ENCODE measurements at places on chromosomes 7 and 10.
A peak's percentile ranks its signal among the peaks of the same experiment; 100 is the strongest.

GRCh38 chr10:90227786-90228185 is 526.4 kb downstream of the KIF20B start:
- DNase-seq, result no peak

DNA sequence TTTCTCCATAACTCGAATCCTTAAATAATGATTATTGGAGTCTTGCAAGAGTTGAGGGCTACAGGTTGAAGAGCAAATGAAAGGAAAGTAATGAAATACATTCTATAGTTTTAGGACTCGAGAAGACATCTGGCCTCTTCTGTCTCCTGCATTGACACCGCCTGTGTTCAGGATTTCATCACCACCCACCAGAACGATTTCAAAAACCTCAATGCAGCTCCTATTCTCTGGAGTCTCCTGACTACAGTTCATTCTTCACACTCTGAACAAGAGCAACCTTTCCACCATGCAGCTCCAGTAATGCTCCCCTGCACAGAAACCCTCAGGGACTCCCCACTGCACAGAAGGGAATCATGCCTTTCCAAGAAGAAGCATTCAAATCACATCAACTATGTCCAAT is 5.5 kb downstream of the IL15RA start:
- no peak for DNase-seq

GRCh38 chr7:155119801-155120382 is 49.8 kb downstream of the HTR5A start:
- DNase-seq, result no peak

- no peak for DNase-seq
These were observed 125.6 kb downstream of the SEMA3A start for GRCh38 chr7:84069033-84069432.

GRCh38 chr10:61160253-61160652 is 216.3 kb upstream of the RHOBTB1 start:
- DNase-seq, result no peak

DNA sequence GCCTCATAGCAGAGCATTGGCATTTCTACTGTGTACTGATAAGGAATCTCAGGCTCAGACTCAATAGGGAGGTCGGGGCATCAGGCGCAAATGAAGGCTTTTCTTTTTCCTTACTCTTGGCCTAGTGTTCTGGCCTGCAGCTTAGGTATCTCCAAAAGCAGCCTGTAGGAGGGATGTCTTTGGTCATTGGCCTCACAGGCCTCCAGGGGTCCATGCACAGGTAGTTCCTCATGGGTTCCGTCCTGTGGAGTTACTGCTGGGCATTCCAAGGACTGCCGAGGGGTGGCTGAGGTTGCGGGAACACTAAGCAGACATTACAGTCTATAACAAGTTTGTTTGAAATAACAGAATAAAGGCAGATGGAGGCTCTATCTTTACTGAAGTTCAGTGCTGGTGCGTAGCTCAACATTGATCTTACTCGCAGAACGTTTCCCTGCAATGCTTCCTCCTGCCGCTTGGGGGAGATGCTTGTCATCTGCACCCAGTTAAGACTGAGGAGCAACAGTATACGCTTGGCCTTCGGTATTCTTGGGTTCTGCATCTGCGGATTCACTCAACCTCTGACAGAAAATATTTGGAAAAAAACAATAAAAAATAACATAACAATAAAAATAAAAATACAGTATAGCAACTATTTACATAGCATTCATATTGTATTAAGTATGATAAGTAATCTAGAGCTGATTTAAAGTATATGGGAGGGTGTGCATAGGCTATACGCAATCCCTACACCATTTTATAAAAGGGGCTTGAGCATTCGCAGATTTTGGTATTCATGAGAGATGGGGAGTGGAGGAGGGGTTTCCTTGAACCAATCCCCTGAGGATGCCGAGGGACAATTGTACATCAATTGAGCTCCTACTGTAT is 58.9 kb downstream of the SH2D4B start:
- no peak for DNase-seq

GRCh38 chr10:93629647-93630305 is 17.4 kb downstream of the PDE6C start:
- no peak for DNase-seq

DNA sequence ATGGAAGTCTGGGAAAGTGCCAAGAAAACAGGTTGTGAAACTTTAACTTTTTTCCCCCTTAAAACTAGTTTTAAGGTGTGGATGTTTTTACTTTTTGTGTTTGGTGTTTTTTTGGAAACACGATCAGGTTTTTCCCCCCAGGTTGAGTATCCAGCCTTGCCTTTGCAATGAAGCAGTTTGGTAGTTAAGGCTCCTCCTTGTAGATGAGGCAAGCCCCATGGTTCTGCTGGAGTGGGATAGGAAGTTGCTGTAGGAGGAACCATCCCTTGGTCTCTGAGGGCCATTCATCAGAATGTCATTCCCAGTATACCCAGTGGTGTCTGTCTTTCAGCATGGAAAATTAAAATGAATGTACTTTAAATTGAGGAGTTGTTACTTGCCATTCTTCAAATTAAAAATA is 2.7 kb downstream of the CUL1 start:
- DNase-seq, result no peak

GRCh38 chr7:118104812-118105441 is 79.0 kb upstream of the LSM8 start:
- no peak for DNase-seq

GRCh38 chr10:48363617-48364355 is 57.3 kb downstream of the MAPK8 start:
- DNase-seq, result peak; percentile 46

DNA sequence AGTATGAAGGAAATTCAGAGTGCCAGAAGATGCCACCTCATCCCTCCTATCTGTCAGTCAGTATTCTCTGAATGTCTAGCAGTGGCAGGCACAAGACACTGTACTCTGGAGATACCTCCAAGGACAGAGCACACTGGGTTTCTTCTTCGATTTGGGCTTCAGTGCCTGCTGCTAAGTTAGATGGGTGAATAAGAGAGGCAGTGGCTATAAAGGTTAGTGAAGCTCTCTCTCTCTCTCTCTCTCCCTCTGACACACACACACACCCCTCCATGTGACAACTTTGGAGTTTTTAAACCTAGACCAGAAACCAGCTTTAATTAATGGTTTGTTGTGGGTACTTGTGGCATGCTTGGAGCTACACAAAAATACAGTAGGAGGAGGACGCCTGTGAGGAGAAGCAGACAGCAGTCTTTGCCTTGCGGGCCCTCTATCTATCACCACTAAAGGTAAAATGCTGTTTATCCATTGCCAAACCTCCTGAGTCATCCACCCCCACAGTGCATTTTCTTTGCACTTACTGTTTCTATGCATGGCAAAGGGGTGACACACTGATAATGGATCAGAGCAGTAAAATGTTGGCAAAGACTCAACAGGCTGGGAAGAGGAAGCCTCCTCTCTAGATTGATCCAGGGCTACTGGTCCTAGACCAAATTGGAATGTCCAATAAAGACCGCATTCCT is 102.5 kb downstream of the TRIL start:
- DNase-seq, result no peak

DNA sequence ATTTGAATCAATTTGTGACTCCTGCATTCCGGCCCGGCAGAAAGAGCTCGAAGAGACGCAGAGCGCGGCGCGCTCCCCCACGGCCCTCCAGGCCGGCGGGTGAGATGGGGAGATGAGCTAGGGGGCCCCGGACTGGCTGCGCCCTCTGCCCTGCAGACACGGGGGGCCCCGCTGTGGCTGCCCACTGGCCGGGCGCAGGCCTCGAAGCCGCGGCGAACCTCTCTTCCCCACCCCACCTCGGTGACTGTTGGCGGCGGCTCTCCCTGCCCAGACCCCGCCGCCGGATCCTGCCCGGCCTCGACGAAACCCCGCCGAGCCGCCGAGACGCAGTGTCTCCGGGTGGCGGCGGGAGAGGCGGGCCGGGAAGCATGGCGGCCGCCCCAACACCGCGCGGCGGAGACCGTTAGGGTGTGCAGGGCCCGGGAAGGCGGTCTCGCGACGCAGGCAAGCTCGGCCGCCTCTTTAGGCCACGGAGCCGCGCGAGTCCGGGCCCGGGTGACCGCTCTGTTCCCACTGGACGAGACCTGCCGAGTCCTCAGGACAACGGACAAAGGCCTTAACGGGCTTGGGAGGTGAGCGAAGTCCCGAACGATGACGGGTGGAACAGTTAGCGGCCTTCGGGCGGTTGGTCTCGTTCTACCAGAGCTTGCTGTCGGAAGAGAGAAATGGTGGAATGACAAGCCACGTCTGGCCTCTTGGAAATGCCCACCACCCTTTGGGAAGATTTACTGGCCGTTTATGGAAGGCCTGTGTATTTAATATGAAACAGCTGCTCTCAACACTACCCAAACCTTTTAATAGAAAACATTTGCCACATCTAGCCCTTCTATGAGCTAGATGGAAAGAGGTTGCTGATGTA is 24.3 kb downstream of the NUP42 start:
- no peak for DNase-seq

DNA sequence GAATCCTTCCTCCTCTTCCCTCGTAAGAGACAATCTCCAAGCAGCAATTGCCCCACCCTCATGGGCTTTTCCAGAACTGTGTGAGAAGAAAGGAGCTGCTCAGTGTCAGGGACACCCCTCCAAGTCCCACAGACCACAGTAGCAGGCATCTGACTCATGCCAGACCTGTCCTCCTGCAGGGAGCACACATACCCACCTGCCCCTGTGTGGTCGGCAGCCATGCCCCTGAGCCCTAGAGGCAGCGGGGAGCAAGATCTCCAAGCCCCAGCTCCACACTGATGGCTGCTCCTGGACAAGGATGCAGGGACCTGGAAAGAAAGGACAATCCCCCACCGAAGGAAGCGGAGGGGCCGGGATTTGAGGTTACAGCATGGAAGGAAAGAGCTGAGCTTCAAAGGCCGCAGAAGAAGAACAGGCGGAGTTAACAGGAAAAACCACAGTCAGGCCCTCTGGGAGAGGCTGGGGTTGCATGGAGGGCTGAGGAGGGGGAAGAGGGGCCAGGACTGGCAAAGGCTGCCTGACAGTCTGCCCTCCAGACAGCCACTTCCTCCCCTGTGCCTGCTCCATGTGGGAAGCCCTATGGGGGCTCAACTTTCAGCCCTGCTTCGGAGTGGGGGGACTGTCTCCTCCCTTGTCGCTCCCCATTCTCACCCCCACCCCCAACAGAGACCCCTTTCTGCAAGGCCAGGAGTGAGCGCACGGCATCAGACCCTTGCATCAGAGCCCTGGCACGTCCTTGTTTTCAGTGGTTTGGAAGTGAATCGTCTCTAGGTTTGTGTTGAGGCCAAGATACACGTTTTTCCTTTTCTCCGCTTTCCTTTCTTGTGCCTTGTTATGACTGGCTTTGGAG is 46.8 kb downstream of the ASB13 start:
- DNase-seq, result no peak

GRCh38 chr10:119597405-119598186 is 832 bp upstream of the TIAL1 start:
- no peak for DNase-seq

DNA sequence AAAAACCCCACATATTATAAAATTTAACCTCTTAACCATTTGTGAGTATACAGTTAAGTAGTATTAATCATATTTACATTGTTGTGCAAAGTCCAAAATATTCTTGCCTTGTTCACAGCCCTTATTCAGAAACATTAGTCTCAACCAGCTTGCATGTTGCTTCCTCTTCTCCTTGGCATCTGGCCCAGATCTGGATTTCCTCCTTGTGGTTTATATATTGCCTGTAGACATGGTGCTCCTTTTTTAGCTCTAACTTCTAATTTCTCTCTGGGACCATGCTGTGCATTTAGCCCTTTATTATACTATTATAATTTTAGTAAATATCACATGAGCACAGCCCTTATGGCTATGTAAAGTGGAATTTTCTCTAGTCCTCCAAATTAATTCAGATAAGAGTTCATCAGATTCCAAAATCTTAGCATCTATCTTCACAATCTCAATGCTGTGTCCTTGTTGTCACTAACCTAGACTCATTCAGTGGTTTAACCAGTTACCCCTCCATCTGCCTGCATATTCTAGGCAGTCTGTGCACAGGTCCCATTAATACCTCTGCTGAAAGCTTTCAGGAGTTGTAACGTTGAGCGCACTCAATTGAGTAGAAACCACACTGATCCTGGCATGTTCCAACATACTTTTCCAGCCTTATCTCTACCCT is 7.9 kb downstream of the CPED1 start:
- DNase-seq, result no peak

- DNase-seq, result no peak
These were observed 23.5 kb downstream of the WNT16 start for GRCh38 chr7:121352323-121352722.

GRCh38 chr7:131143869-131144268 is 183.8 kb upstream of the MKLN1 start:
- no peak for DNase-seq

GRCh38 chr10:124364674-124365073 is 54.0 kb downstream of the OAT start:
- DNase-seq, result no peak

GRCh38 chr10:101065481-101066145 is 3.8 kb downstream of the KAZALD1 start:
- no peak for DNase-seq

DNA sequence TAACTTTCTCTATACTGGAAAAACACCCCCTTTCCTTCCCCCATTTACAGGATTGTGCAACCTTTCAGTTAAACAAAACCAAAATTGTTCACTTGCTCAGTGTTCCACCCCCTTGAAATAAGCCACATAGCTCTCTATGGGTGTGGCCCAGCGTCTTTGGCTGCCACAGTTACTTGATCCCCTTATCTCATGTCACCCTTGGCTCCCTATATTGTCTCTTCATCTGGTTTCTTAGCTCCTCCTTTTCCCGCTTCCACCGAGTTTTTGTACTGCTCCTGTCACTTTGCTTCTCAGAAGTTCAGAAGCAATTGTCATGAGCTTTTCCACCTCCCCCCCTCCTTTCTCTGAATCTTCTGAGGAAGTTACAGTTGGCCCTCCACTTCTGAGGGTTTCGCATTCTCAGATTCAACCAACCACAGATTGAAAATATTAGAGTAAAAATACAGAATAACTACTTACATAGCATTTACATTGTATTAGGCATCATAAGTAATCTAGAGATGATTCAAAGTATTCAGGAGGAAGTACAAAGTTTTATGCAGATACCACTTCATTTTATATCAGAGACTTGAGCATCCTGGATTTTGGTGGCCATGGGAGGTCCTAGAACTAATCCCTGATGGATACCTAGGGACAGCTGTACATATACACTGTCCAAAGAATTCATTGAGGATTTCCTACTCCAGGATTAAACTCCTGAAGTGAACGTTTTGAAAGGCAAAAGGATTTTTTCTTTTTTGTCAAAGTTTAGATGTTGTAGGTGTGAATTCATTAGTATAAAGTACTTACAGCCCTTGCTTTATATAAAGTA is 60.4 kb downstream of the ADD3 start:
- no peak for DNase-seq

DNA sequence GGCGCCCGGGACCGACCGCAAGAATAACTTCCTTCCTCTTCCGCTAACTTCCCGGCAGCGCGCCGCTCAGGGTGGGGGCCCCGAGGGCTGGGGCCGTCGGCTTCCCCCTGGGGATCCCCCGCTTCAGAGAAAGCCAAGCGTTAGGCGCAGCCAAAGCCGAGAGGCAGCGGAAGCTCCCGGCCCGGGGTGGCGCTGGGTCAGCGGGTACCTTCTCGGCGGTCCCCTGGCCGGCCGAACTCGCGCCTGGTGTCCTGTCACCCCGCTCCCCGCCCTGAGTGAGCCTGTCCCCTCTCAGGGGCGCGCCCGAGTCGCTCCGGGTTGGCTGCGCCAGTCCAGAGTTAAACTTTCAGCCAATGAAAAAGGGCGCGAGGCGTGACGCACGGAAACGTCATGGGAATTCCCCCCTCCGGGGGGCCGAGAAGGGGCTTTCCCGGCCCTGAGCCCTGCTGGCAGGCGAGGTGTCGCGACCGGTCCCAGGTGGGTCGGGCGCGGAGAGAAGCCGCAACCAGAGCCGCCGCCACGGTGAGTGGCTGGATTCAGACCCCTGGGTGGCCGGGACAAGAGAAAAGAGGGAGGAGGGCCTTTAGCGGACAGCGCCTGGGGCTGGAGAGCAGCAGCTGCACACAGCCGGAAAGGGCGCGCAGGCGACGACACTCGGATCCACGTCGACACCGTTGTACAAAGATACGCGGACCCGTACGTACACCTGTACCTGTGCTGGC is 1.3 kb upstream of the NFKB2 start:
- DNase-seq, result no peak
